ENCODE measurements at places on chromosomes 1 and 21.

DNA sequence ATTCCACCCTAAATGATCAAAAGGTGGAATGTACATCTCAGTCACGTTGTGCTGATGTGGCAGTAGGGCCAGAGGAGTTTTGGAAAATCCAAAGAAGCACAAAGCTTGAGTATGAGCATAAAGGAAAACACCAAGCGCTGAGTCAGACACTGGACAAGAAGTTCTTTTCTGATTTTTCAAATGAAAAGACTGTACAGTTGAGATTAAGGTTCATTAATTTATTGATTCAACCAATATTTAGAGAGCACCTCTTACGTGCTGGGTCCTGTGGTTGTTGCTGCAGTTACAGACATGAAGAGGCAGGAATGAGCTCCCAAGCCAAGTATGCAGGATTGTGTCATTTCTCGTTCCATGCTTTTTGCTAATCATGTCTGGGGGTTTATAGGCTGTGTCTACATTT, 28.9 kb upstream of the APP start:
- DNase-seq = no peak

GRCh38 chr1:172394141-172394751, 26.2 kb upstream of the C1orf105 start:
- peak; percentile 17 for DNase-seq

GRCh38 chr1:156553860-156554485, 18.4 kb downstream of the IQGAP3 start:
- no peak for DNase-seq

- no peak for DNase-seq
Observed at GRCh38 chr1:221793439-221794078, 51.7 kb upstream of the DUSP10 start.

- no peak for DNase-seq
Observed at GRCh38 chr1:111516005-111516535, 12.6 kb upstream of the ADORA3 start.

- no peak for DNase-seq
Observed at GRCh38 chr1:116377541-116378529, 4.8 kb downstream of the ATP1A1 start.

DNA sequence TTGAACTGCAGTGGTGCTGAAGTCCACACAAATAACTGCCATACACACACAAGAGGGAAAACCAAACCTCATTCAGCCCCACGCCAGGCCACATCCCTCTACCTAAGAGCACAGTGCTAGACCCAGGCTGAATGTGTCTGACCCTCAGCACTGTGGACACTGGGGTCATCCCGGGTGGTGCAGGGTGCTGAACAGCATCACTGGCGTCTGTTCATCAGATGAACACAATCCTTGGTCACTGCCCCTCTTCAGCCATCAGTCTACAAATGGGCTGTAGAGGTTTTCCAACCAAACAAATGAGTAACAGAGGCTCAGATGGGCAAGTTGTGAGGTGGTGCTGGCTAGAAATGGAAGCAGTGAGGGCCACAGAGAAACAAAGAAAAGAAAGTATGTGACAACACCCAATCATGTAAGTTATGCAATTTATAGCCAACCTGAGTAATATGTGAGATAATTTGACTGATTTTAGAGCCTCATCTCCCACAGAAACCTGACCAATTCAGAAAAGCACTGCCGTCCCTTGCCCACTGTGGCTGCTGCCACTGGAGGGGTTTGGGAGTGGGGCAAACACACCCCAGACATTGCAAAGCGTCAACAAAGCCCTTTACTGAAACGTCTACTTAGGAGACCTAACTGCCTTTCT, 27.9 kb downstream of the GNB1 start:
- no peak for DNase-seq

DNA sequence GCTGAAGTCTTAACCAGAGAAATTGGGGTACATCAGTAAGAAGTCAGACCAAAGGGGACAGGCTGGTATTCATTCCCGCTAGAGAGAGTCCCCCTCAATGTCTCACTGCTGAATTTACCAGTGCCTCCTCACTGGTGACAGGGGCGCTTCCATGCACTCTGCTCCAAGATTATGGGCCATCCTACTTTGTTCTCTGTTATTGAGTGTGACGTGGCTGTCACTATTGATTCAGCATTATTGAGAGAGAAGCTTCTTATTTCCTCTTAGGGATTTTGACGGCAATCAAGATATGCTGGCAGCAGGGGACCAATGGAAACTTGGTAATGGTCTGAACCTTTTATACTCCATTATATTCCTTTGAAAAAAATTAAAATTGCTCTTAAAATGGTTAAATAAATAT, 118.6 kb downstream of the SYF2 start:
- DNase-seq = no peak

DNA sequence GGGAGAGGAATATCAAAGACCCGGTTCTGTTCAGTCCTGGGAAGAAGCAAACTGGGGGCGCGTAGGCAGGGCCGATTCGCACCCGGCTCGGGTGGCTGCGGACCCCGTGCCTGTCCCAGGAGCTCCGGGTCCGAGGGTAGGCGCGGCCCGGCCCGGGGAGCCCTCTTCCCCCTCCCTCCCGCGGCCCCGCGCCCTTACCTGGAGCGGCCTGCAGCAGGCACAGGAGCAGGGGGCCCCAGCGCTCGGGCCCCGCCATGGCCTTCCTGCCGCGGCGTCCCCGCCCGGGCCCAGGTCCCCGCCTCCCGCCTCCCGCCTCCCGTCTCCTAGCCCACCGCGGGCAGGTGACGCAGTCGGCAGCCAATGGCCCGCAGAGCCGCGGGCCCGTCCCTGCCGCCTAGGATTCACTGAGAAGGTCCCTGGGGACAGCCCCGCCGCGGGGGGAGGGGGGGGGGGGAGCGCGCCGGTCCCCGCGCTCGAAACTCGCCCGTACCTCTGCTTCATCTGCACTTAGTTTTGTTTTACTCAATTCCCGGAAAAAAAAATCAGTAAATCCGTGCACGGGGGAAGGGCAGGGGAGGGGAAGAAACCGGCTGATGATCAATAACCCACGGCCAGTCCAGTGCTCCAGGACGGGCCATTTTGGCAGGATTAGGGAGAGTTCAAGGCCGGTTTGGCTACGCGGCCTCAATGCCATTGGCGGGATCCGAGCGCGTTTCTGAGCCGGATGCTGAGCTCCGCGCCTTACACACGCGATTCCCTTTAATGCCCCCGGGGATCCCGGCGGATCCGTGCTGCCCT, at the start of gene IFNLR1:
TSS of gene IFNLR1 (minus strand) at position 297 of the 798 bp plus-strand sequence. CDS start at position 256, 41 bp downstream.
- peak; percentile 73 for DNase-seq

DNA sequence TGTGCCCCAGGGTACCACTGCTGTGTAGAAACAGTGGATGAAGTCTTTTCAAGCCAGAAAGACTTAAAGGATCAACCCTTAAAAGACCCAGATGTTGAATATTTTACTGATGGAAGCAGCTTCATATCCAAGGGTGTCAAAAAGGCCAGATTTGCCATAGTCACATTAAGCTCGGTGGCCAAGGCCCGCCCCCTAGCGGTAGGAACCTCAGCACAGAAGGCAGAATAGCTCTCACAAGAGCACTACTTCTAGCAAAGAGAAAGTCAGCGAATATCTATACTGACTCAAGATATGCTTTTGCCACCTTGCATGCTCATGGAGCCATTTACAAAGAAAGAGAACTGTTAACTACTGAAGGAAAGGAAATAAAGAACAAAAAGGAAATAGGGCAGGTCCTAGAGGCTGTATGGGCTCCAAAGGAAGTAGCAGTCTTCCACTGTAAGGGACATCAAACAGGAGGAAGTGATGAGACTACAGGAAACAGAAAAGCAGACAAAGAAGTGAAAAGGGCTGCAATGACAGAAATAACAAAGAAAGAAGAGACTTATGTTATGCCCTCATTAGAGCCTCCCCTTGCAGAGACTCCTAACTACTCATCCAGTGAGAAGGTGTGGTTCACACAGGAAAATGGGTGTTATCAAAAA, 90.5 kb downstream of the LIPI start:
- DNase-seq = no peak

DNA sequence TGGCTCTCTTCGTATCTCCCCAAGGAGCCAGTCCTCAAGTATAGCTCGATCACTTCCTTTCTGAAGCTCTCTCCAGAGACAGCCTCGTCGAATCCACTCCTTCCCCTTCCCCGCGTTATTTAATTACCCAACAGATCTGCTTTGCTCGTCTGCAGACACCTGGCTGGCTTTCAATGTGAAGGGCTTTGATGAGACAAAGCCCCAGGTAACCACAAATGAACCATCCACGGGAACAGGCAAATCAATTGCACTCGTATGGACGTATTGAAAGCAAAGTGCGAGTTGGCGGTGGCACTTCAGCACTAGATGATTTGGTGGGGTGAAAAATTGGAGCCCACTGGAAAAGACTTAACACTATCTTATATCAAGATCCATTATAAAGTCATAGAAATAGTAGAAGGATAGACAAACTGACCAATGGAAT, 364 bp upstream of the BCAR3 start:
- no peak for DNase-seq

- no peak for DNase-seq
Observed at GRCh38 chr1:6134741-6135510, 45.2 kb downstream of the CHD5 start.

DNA sequence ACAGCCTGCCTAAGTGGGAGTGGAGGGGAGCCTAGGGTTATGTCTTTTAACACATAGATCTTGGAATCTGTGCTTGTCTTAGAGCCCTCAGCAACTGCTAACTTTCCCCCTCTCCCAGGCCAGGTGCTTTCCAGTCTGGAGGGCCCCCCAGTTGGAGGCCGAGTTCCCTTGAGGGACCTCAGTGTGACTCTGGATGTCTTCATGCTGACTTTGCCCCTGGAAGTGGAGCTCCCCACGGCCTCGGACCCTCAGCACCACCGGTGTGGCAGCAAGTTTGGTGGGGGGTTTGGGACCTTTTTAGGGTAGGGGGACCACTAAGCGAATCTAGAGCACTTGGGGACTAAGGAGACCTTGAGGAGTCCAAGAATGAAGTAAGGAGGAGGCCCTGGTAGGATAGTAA, 22.9 kb downstream of the HYI start:
- DNase-seq = no peak

Data from stimulated activated CD4-positive, alpha-beta T cell treated with anti-CD3 and anti-CD28 coated beads, Interleukin-15, amount 100 ng/mL, for 1 hour (primary cell).